ENCODE measurements at places on chromosomes 7 and 10.

GRCh38 chr10:3486346-3487065, 298.5 kb downstream of the KLF6 start:
- DNase-seq, result no peak

DNA sequence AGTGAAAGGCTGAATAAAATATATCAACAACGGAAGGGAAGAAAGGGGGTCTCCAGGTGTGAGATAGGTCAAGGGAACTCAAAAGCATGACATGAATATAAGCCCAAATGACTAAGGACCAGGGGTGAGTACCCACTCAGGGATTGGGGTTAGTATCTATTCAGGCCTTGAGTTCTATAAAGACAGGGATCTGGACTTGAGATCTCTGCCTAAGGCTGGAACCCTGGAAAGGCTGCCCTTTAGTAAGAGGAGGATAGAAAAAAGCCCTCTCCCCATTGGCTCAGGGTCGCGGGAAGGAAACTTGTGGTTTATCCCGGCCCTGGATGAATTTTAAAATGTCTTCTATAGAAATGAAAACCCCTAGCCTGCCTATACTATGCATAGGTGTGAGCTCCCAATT, 2.4 kb upstream of the ITPRIP start:
- no peak for DNase-seq

DNA sequence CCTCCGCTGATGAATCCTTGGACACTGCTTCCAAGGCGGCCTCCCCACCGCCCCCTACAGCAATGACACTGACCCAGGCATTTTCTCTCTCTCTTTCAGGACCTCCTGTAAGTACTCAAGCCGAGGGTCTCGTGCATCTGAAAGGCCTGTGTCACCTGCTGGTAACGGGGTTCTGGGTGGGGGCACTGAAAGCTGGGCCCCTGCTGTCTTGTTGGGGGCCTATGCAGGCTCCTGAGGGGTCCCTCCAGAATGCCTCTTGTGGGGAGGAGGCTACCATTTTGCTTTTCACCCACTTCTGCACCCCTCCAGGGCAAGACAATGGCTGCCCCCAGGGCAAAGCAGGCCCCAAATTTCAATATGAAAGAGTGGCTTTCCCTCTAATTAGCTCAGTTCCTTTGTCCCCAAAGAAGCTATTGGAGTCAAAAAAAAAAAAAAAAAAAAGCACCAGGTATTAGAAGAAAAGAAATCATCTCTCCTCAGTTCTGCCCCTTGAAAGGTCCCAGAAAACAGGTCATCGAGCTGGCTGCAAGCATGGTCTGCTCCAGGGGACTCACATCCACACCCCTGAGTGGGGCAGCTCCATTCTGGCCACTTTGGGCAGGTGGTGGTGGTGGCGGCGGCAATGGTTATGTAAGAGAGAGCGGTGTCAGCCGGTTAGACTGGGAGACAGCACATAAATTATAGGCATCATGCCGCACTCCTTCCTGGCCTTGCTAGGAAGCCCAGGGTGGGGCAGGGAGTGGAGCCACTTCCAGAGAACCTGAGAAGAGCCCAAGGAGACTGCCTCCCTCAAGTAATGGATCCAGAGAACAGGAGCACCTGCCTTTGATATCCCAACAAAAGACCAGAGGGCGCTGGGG, 66.2 kb downstream of the COL13A1 start:
- no peak for DNase-seq

DNA sequence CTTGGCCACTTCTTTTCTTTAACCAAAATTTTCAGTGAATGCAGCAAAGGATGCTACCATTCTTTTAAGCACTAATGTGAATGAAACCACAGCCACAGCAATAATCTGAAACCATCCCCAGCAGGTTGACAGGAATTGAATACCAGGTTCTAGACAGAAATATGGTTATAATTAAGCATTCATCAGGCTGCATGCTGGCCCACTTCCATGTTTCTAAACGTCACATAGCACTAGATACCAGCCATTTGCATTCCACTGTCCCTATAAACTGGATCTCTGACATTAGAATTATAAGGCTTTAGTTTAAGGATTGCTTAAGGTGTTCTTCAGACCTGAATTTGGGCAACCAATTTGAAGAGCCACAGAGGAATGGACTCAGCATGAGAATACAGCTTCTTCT, 340.8 kb upstream of the KLF6 start:
- no peak for DNase-seq

GRCh38 chr7:40301486-40302068, 166.8 kb downstream of the SUGCT start:
- no peak for DNase-seq

DNA sequence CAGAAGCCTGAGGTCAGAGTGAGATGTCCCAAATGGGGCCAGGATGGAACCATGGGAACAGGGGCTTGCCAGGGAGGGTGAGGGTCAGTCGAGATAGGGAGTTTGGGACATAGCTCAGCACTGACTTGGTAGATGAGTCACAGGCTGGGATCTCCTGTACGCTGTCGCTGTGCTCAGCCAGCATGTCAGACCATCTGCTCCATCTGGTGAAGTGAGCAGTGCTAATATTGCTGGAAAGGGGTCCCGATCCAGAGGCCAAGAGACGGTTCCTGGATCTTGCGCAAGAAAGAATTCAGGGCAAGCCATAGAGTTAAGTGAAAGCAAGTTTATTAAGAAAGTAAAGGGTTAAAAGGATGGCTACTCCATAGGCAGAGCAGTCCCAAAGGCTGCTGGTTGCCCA, 505.6 kb downstream of the GALNT17 start:
- no peak for DNase-seq
